ENCODE measurements at places on chromosomes 12 and 14.

GRCh38 chr12:26817183-26817591 lies 15.8 kb downstream of the ITPR2 start:
- DNase-seq = no peak

DNA sequence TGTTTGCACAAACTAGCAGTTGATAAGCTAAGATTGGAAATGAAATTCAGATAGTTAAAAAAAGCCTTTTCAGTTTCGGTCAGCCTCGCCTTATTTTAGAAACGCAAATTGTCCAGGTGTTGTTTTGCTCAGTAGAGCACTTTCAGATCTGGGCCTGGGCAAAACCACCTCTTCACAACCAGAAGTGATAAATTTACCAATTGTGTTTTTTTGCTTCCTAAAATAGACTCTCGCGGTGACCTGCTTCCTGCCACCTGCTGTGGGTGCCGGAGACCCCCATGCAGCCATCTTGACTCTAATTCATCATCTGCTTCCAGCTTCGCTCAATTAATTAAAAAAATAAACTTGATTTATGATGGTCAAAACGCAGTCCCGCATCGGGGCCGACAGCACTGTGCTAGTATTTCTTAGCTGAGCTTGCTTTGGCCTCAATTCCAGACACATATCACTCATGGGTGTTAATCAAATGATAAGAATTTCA lies 335.6 kb downstream of the TMEM121 start:
- DNase-seq = no peak

DNA sequence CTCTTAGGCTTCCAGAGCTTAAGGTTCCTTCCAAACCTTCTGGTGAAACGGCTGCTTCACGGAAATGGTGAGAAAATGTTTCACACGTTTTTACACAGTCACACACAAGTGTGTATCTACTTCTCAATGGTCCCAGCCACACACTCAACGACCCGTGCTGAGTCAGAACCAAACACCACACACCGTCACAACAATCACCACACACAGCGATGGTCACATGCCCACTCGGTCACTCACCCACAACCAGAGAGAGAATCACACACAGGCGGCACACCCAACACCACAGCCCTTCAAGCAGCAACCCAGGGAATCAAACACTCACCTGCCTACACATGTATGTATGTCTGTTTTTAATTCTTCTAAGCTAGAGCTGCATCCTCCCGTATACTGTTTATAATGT lies 12.6 kb upstream of the PLEKHD1 start:
- DNase-seq = no peak

- DNase-seq = no peak
Observed at GRCh38 chr14:41986700-41987099, 380.0 kb downstream of the LRFN5 start.

DNA sequence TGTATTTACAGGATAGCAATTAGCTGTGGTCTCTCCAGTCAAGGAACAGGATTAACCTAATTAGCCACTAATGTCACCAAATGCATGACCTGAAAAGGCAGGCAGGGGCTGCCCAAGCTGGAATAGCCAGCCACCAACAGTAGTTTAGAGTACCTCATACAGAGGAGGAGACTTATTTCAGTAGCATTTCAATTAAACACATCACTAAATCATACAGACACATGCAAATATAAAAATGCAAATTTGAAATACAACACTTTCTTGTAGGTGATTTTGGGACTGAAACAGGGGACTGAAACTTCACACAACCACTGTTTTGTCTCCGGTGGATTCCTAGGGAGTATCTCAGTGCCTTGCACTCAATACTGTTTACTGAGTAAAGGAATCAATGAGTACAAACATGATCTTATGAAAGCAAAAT lies 636 bp upstream of the IFNG-AS1 start:
- DNase-seq = peak; percentile 15

GRCh38 chr12:78269620-78270019 lies 438.9 kb downstream of the NAV3 start:
- no peak for DNase-seq

DNA sequence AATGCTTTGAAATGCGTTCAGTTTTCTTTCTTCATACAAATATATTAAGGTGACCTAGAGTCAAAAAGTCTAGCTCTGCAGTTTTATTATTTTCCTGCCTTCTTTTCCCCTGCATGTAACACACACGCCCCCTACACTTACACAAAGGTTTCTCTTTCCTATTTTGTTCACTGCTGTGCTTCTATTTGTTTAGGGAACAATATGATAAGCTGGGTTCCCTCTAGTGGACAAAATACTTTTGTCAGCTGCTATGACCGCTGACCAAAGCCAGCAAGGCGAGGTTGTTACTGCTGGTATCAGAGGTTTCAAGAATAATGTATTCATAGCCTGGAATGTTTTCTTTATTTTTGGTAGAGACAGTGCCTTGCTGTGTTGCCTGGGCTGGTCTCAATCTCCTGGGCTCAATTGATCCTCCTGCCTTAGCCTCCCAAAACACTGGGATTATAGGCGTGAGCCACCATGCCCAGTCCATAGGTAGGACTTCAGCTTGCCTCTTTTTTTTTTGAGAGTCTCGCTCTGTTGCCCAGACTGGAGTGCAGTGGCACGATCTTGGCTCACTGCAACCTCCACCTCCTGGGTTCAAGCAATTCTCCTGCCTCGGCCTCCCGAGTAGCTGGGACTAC lies 33.4 kb downstream of the FNTB start:
- no peak for DNase-seq

DNA sequence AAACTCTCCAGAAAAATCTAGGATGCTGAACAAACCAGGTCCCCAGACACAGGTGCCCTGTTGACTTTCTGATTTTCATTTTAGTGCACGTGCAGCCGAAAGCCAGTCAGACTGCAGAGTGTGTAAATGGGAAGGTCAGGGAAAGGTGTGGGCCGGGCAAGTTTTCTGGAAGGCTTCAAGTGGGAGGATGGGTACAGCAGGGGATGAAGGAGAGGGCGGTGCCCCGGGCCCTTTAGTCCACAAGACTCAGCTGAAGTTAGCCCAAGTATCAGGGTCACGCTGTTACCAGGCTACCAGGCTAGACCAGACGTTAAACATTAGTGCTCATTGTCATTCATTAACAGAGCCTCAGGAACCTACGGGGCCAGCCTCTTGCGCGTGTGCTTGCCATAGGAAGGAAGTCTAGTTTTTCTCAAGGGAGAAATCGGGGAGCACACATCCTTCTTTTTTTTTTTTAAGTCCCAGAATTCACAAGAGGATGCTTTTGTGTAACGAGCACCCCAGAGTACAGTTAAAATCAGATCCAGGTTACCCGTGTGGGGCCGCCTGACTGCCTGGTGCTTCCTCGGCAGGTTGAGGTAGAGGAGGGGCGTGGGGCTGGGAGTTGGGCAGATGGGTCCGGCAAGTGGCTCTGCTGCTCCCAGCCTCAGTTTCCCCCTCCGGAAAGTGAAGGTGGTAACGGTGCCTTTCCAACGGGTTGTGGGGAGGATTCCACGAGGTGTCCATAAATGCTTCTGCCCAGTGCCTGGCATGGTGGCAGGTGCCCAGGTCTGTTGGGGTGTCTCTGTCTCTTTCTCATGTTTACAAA lies 19.1 kb downstream of the BCL7A start:
- DNase-seq = no peak

DNA sequence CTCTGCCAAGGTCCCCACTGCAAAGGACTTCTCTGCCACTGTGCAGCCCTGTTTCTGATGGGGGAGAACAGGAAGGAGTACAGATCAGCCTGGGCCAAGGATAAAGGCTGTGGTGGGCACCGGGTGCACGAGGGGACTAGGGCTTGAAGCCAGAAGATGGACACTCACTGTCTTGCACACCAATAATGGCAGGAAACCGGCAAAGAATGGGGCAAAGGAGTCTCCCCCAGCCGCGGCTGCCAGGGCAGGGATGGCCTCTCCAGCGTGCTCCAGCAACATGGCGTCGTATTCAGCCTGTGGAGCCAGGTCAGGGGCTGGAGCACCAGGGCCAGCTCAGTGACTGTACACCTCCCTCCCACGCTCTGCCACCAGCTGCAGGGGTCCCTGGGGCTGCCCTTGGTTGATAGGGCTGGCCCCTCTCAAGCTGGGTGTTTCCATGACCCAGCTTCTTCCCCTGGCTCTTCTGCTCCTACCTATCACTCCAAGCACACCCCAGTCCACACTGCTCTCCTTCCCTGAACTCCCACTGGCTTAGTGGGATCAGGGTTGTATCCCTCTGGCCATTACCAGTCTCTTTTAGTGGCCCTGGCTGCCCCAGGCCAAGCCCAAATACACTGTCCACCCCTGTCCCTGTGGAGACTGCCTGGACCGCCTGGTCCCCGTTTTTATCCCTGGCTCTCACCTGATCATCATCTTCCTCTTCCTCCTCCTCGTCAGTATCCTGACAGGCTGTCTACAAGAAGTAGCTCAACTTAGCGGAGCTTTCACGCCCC lies 6.3 kb downstream of the IPO4 start:
- DNase-seq = no peak

GRCh38 chr14:22634233-22634900 lies 9.8 kb downstream of the OR6J1 start:
- no peak for DNase-seq

- DNase-seq = no peak
Observed at GRCh38 chr12:53476769-53477209, 22.5 kb downstream of the MAP3K12 start.

DNA sequence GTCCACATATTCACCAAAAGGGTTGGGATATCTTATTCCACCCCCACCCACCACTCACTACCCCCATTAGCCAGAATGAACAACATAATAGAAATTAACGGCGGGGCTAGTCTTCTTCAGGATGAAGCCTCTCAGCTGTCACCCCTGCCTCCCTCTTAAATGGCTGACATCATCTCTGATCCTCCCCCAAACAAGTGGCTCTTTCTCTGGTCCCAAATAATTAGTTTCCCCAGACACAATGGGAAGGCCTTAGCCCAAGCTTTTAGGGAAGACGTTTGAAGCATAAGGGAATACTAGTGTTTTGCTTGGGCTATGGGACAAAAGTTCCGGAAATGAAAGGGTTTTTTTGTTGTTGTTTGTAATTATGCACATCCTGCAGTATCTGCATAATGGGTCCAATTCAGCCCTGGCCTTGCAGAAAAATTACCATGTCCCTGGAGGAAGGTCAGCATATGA lies 13.8 kb downstream of the STON2 start:
- no peak for DNase-seq

DNA sequence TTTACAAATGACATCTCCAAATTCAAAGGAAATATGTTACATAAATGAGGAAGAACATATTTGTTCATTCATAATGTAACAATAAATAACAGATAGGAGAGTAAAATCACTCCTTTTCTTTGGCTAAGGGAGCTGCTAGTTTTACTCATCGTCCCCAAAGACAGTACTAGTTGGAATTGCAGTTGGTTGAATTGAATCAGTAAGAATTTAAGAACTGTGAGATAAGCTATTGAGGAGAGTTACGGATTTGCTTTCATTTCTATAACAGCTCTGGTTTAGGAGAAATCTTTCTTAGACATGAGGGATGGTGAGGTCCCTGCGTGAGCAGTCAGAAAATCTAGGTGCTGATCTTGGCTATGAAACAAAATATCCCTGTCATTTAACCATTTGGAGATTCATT lies 402.8 kb downstream of the AEBP2 start:
- DNase-seq = no peak

- no peak for DNase-seq
Observed at GRCh38 chr12:84802161-84802560, 110.4 kb downstream of the SLC6A15 start.

GRCh38 chr12:127162902-127163301 lies 1104.1 kb upstream of the TMEM132C start:
- no peak for DNase-seq

Measured in GM19239 (cell line).